CD14-positive monocyte (primary cell): ENCODE measurements at places on chromosomes 13 and 19. TPM values are rescaled to one million over a fixed set of nuclear protein-coding genes. Genes with fewer than 3 reads are reported as not detected.
A peak's percentile ranks its signal among the peaks of the same experiment; 100 is the strongest.

- no peaks in the 10 kb centered on the region for H3K36me3 ChIP-seq
- H3K27me3 ChIP-seq, result peaks cover 47% of the 10 kb centered on the region
- no peak overlapping the region for H3K27ac ChIP-seq
- no peak overlapping the region for H3K4me3 ChIP-seq
- peaks cover 4% of the 10 kb centered on the region for H3K4me1 ChIP-seq
Observed at GRCh38 chr13:97018029-97018819, 23.9 kb upstream of the OXGR1 start.

GRCh38 chr13:77928909-77929308, 10.3 kb upstream of the EDNRB start:
- H3K27ac ChIP-seq, result no peak overlapping the region
- peak; percentile 80 for DNase-seq
- H3K36me3 ChIP-seq, result no peaks in the 10 kb centered on the region
- peaks cover 2% of the 10 kb centered on the region for H3K4me1 ChIP-seq
- H3K4me3 ChIP-seq, result no peak overlapping the region
- no peaks in the 10 kb centered on the region for H3K27me3 ChIP-seq

GRCh38 chr13:78700121-78700910, 41.4 kb upstream of the OBI1 start:
- no peak for DNase-seq
- H3K4me3 ChIP-seq, result no peak overlapping the region
- no peaks in the 10 kb centered on the region for H3K27me3 ChIP-seq
- H3K27ac ChIP-seq, result no peak overlapping the region
- H3K36me3 ChIP-seq, result no peaks in the 10 kb centered on the region

- DNase-seq, result no peak
- no peaks in the 10 kb centered on the region for H3K27me3 ChIP-seq
- no peaks in the 10 kb centered on the region for H3K36me3 ChIP-seq
- H3K4me3 ChIP-seq, result no peak overlapping the region
- H3K27ac ChIP-seq, result no peak overlapping the region
Observed at GRCh38 chr19:56946159-56946558, 105.6 kb upstream of the PEG3 start.

DNA sequence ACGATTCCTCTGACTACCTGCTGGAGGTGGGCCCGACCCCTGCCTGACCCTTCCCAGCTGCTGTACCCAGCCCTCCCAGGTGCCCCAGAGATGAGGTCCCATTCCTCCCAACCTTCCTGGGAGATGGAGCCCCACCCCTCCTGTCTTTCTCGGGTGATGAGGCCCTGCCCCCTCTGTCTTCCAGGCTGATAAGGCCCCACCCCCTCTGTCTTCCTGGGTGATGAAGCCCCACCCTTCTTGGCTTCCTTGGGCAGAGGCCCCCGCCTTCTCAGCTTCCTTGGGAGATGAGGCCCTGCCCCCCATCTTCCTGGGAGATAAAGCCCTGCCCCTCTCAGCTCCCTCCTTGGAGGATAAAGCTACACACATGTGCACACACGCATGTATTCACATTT, 47.9 kb downstream of the CERS4 start:
- no peak overlapping the region for H3K4me3 ChIP-seq
- no peaks in the 10 kb centered on the region for H3K4me1 ChIP-seq
- H3K36me3 ChIP-seq, result no peaks in the 10 kb centered on the region
- no peaks in the 10 kb centered on the region for H3K27me3 ChIP-seq
- no peak for DNase-seq

- DNase-seq, result no peak
- no peaks in the 10 kb centered on the region for H3K36me3 ChIP-seq
- H3K4me1 ChIP-seq, result no peaks in the 10 kb centered on the region
- no peaks in the 10 kb centered on the region for H3K27me3 ChIP-seq
- no peak overlapping the region for H3K27ac ChIP-seq
- H3K4me3 ChIP-seq, result no peak overlapping the region
Observed at GRCh38 chr13:80082396-80083080, 258.4 kb downstream of the SPRY2 start.

PLPP2 gene
- polyA plus RNA-seq, result 0.01 TPM in 1 of 2 replicates, not detected in the other

NEK5 gene
- polyA plus RNA-seq, result not detected

CGB8 gene
- polyA plus RNA-seq, result not detected in 2 replicates

ZNF154 gene
- polyA plus RNA-seq, result not detected

GPR12 gene
- not detected for polyA plus RNA-seq

ZNF681 gene
- 0.04 TPM for polyA plus RNA-seq

ISYNA1 gene
- not detected for polyA plus RNA-seq
